T1000 (cell line): ENCODE measurements at places on chromosomes 11 and 22.

DNA sequence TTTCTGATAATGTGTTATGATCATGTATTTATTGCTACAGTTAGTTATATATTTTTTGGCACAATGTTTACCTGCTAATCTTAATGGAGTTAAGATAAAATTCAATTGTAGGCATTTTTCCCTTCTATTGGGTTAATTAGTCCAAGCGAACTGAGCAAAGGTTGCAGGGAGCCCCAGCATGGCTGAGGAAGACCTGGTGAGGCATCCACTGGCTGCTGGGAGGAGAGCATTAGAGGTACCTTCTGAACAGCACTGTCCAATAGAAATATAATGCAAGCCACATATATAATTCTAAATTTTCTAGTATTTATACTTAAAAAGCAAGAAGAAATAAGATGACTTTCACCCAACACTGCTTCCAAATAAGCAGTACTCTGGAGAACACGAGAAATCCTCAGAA is 689 bp upstream of the TMEM126A start:
- DNase-seq: no peak

GRCh38 chr11:12480401-12480800 is 103.0 kb downstream of the PARVA start:
- DNase-seq: no peak

GRCh38 chr11:73257342-73258103 is 14.6 kb upstream of the P2RY6 start:
- peak; percentile 62 for DNase-seq

DNA sequence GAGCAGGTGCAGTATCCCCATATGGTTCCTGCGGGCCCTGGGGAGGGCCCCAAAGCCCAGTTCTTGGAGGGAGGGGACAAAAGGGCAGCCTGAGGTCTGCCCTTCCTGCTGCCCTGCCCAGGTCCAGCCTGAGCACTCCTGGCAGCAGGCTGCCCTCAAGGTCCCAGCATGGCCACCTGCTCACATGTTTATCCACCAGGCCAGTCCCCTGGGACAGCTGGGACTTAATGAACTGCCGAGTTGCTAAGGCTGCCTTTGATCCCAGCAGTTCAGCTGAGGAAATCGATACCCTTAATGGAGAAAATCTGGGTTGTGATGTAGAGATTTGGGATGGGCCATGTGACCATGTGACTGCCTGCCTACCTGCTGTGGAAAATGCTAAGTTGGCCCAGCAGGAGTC is 146.2 kb downstream of the TRIM29 start:
- no peak for DNase-seq

DNA sequence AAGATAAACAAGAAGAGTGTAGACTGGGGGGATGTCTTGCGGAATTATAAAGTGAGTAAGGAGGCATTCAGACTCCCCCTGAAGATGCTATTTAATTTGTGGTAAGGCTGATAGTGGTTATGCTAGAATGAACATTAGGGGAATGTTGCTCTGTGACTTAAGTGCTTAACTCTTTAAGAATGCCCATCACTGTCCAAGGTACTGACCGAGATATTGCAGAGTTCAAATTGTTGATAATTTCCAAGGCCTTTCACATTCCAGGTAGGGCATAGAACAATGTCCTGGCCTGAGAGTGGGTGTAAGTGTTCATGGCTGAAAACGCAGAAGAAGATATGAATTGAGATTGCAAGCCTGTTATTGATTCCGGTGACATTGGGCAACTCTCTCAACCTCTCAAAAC is 90.3 kb upstream of the SEZ6L start:
- DNase-seq: no peak

GRCh38 chr22:41876675-41877074 is 38.2 kb downstream of the SHISA8 start:
- DNase-seq: no peak

DNA sequence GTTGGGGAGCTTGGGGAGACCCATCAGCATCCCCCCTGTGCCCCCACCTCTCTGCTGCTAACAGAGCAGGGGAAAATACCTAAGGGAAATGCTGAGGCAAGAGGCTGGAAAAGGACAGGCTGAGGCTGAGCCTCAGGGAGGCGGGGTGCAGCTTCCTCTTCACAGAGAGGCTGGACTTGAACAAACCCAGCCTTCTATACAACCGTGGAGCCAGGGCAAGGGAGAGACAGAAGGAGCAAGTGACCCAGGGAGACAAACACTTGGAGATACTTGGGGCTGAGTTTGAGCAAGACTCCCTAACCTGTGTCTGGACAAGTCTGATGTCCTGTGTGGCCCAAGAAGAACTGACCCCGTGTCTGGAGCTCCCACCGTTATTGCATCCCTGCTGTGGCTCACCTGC is at the start of gene SLCO2B1:
TSS of gene SLCO2B1 (plus strand) at position 229 of the 400 bp plus-strand sequence. CDS start 275 bp downstream, outside the sequence.
- DNase-seq: no peak

DNA sequence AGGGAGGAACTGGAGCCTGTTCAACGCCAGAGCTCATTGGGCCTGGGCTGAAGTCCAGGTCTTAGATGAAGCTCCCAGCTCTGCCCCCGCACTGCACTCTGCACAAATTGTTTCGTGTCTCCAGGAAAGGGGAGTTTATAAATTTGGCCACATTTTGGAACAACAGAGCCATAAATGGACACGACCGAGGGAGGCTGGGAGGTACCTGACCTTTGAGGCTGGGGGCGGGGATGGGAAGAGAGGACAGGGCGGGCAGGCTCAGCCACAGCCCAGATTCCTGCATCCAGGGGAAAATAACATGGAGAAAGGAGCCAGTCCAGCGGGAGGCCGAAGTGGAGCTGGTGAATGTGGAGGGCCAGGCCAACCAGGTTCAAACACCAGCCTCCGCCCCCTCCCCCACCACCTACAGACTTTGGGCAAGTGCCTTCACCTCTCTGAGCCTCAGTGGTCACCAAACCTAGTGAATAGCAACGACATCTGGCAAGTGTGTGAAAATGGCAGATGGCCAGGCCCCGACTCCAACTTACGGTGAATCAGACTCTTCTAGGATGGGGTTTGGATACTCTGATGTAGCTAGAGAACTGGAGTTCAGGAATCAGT is 36.8 kb upstream of the SMTN start:
- no peak for DNase-seq

DNA sequence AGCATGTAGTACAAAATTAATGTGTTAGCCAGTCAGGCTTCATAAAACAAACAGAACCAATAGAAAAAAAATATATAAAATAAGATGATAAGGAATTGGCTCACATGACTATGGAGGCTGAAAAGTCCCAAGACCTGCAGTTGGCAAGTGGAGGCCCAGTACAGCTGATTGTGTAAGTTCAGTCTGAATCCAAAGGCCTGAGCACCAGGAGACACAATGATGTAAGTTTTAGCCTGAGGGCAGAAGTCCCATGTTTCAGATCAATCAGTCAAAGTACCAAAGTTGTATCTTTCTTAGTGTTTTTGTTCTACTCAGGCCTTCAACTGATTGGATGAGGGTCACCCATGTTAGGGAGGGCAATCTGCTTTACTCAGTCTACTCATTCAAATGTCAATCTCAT is 14.3 kb upstream of the OR10D3 start:
- no peak for DNase-seq

- DNase-seq: no peak
These were observed 10.3 kb downstream of the HSPA8 start for GRCh38 chr11:123051634-123052033.

- no peak for DNase-seq
These were observed 34.5 kb downstream of the SYT9 start for GRCh38 chr11:7286178-7286577.

DNA sequence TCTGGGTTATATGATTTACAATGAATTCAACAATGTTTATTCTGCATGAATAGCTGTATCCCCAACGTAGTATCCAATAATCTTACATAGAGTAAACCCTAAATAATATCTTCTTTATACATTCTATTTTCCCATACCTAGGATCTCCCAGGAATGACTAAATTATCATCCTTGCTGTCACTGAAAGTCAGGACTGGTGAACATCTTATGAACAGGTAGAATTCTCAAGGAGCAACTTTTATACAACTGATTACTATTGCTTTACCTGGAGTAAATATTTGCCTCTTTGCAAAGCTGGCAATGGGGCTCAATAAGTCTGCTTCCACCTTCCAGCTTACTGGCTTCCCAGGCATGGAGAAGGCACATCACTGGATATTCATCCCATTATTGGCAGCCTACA is at the start of gene OR51B6:
TSS of gene OR51B6 (plus strand) at position 301 of the 400 bp plus-strand sequence. CDS start at position 301, 0 bp downstream.
- DNase-seq: no peak

DNA sequence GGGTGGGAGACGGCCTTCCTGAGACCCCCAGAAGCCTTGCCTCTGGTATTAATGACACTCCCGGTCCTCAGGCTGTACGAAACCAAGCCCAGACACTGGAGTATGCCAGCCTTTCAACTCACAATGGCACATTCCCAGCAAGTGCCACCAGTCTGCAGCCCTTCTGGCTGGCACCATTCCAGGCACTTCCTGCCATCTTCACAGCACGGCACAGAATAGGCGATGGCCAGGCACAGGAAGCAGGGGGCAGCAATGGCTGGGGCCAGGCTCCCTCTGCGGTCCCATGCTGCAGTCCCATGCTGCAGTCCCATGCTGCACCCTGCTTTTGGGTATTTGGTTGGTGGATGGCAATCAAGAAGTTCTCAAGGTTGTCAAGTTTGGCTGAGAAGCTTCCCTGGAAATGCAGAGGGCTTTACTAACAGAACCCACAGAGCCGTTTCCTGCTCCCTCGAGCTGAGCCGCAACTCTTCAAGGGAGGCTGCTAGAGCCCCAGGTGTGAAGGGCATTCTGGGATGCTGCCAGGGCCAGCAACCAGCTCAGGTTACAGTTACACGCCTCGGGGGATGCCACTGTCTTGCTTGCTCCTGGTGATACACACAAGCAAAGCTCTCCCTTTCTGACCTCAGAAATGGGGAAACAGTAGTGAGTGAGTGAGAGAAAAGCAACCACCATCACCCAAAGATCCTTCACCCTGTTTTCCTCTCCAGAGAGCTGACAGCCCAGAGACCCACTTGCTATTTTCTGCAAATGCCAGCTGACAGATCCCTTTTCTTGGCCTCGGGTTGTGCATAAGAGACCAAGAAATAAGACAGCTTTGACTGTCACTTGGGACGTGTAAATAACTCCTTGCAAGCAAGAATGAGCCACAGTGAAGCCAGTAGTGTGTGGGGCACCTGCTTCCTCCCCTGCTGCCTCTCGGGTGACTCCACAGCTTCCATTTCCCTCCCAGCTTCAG is 23.9 kb downstream of the LRFN4 start:
- peak; percentile 34 for DNase-seq

- DNase-seq: peak; percentile 76
These were observed 10.8 kb downstream of the LIF start for GRCh38 chr22:30235687-30236170.

DNA sequence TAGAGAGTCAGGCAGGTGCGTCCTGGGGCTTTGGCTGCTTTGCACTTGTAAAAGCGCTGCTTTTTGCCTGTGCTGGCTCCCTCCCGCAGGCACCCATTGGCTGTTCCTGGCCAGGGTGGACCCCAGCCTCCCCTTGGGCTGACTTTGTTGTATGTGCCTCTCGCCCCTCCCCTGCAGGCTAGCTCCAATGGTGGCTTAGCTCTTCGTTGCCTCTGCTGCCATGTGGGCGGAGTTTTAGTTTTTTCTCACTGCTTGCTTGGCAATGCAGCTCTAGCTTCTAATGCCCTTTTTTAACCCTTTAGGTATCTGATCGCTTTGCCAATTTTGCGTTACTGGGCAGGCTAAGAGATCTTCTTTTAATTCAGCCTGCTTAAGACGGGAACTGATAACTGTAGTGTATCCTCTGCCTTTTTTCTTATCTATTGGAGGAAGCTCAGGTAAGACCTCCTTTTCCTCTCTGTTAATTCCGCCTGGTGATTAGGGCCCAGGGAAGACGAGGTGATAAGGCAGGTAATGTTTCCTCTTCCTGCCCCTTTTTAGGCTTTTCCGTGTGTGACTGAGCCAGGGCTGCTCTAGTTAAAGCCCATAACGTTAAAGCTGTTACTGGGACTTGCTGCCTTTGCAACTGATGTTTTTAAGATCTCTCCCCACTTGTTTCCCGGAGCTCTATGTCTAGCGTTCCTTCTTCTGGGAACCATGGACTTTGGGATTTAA is 11.7 kb upstream of the GLYATL1 start:
- no peak for DNase-seq

- no peak for DNase-seq
These were observed 1.5 kb downstream of the OR5A1 start for GRCh38 chr11:59437770-59438169.

- peak; percentile 79 for DNase-seq
These were observed 398 bp upstream of the ATG16L2 start for GRCh38 chr11:72813740-72814285.

DNA sequence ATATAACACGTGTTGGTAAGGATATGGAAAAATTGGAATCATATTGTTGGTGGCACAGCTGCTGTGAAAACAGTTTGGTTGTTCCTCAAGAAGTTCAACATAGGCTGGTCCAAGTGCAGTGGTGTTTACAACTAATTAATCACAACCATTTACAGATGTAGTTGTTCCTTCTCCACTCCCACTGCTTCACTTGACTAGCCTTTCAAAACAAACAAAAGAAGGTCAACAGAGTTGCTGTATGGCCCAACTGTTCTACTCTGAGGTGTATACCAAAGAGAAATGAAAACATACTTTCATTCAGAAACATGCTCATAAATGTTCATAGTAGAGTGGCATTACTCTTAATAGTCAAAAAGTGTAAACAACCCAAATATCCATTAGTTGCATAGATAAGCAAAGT is 36.6 kb upstream of the ACAT1 start:
- no peak for DNase-seq

DNA sequence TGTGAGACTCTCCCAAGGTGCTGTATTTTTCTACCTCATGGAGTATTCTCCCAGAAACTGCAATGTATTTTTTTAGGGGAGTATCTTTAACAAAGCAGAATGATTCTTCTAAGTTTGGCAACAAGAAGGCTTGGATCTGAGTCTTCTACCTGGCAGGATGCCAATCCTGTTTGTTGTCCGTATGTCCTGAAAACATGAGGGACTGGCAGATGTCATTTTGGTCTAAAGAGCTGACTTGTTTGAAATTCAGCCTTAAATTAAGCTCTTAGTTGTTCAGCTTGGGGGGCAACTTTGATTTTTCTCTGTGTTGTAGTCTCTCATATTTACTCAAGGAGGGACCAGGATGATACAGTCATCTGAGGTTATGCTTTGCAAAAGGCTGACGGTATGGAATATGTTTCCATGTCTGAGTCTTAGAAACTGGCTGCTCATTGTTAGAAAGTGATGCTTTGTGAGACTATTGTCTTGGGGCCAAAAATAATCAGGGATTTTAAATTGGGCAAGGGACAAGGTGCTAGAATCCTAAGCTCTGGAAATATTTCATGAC is 9.3 kb downstream of the MRPL16 start:
- DNase-seq: no peak

- no peak for DNase-seq
These were observed 268.2 kb downstream of the FAM181B start for GRCh38 chr11:82465481-82465880.

DNA sequence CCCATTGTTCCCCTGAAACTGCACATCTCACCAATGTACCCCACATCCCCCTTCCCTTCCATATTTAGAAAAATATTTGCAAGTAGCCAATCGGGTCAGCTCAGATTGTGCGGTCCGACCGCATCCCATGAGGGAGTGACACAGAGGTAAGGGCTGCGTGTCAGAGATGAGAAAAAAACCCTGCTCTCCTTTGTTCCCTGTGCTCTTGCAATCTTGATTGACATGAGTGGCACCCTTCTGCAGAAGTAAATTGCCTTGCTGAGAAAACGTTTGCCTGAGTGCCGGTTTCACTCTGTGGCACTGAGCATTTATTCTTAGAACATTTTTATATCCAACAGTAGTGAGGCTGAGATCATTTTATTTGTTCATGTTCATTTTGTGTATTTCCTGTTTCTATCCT is 81.6 kb upstream of the CCDC90B start:
- DNase-seq: no peak
